Aorta (tissue), 5 donors: ENCODE measurements at places on chromosomes 7 and 10. TPM values are rescaled to one million over a fixed set of nuclear protein-coding genes. Genes with fewer than 3 reads are reported as not detected.

DNA sequence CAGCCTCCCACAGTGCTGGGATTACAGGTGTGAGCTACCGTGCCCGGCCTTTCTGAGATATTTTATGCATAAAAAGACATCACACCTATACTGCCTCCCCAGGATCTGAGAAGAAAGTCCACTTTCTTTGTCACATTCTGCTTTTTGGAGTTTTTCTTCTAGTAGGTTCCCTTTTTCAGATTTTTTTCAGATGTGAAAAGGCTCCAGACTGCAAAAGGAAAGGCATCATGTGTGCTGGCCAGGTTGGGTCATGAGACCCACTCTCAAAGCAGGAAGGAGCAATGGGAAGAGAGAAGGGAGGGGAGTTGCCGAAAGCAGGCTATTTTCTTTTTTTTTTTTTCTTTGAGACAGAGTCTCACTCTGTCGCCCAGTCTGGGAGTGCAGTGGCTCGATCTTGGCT is 10.8 kb downstream of the BLVRA start:
- DNase-seq = no peak

- DNase-seq = no peak
Observed at GRCh38 chr7:141462958-141463357, 88.3 kb upstream of the AGK start.

The PKD1L1 gene
- total RNA-seq = 0.52 TPM

The AMPH gene
- total RNA-seq = 8.8 TPM

DNA sequence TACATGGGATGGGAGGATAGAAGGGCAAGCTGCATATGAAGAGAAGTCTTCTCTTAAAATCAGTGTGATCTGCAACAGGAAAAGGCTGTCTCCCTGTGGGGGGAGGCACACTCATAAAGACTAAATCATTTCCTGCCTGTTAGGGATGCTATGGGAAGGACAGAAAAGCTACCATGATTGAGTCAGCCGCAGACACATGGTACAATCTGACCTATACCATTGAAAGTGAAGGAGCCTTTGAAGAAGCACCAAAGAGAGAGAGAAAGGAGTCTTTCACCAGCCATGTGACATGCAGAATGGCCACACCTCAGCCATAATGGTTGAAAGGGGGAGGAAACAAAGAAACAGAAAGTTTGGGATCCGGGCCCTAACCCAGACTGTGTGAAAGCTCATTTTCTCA is 29.1 kb downstream of the NUDCD3 start:
- no peak for DNase-seq

GRCh38 chr7:2979201-2979631 is 64.5 kb downstream of the CARD11 start:
- no peak for DNase-seq

DNA sequence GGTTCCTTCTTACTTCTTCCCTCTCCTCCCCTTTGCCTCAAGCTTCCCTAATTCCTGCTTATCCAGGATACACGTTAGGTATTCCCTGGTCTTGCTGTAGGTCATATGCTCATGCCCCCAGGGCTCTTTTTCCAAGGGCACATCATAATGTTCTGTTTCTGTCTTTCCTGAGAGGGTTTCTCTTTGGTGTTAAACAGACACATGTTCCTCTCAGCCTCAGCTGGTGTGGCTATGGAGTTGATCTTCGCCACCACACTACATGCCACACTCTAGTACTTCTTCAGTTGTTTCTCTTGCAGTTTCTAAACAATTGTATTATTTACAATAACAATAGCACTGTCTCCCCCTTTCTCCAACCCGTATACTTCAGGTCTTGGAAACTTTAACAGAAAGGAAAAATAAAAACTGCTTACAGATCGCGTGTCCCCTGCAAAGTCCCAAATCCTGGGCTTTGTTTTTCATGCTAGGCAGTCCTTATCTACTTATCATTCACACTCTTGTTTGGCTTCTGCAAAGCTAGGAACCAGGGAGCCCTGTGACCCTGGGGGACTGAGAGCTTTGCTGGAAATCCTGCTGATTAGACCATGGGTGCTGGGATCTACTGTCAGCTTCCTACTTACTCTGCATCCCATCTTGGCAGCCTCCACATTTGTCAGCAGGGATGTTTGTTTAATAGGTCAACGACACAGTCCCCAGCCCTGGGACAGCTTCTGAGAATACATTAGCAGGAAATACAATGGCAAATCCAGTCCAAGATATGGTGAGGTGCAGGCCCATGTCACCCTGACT is 193.9 kb upstream of the BMPER start:
- DNase-seq = no peak

The AMZ1 gene
- 2.0 TPM for total RNA-seq

DNA sequence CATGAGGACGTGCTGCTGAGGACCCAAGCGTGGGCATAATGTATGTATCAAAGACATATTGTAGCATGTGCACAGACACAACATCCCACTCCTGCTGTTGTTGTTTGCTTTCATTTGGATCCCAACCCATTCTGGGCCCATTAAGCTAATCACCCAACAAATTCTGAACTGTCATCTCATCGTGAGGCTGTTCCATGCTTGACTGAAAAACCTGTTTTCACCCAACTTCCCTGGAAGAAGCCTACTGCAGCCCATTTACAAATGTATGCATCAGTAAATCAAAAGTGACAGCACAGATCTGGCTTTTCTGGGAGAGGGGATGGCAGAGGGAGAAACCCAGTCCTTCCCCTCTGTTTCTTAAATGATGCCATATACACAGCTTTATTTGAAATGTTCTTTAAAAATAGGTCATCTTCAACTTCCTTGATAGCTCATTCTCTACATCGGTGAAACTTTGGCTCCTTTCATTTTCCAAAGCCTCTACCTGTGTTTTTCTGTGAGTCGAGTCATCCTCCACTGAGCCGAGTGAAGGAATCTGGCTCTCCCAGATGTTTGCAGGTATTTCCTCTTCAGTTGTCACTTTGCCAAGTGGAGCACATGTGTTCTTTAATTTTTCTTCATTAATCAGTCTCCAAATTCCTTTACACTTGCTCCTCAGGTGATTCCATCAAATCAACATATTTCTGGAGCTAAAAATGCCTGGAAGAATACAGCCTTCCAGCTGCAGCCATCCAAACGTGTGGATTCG is 151.8 kb downstream of the CHN2 start:
- no peak for DNase-seq

The HECW1 gene
- total RNA-seq = 1.0 TPM

- DNase-seq = no peak
Observed at GRCh38 chr10:27134371-27134770, 19.8 kb downstream of the YME1L1 start.

DNA sequence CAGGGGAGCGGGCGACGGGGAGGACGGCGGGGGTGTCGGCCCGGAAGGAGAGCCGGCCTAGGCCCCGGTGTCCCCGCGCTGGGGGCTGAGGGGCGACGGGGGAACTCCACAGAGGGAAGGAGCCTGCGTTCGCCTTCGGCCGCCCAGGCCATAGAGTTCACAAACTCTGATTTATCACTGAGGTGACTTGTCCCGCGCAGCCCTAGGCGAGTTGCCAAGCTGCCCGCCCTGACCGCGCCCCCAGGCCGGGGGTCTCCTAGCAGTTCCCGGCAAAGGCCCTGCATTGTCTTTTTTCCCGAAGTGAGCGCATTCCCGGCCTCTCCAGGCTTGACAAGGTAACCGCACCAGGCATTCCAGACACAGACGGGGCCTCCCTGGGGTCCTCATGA is 2.9 kb upstream of the NKX6-2 start:
- no peak for DNase-seq

DNA sequence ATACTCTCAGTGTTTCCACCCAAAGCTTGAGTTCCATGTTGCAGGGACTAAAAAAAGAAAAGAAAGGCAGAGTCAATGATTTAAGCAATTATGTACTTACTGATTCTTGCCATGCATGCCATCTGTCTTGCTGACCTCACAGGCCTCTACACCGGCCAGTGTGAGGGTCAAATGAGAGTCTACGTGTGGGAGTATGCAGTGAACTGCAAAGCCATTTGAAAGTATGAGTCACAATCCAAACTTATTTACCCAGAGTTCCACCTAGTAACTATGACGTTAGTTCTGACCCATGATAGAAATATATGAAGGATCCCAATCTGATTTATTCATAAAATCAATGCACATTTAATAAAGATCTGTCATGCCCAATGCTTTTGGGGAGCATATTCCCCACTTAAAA is 26.5 kb downstream of the PDE1C start:
- DNase-seq = no peak

DNA sequence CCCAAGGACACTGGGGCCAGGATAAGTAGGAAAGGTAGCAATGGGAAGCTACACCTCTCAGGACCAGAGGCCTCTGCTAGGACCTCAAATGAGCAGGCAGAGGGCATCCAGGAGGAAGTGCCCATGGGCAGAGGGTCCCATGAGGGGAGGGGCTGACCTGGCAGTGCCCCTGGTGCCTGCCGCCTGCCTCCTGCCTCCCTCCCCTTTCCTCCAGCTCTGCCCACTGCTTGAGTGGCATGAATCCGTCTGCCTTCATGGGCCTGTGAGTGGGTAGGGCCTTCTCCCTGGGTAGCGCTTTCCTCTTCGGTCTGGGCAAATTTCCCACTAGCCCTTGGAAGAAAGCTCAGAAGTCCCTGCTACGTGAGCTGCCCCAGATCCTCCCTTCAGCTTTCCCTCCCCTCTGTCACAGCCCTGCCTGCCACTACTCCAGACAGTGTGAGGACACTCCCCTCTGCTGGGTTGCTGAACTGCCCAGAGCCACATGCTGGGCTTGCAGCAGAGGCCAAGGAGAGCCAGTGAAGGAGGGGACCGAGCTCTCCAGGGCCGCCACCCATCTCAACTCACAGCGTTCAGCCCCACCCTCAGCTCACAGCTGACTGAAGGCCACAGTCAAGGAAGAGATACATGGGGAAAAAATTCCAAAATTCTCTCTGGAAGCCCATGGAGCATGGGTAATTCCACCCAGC is 141.4 kb downstream of the ARHGAP22 start:
- peak; percentile 48 for DNase-seq

The GCK gene
- total RNA-seq = 1.9 TPM

GRCh38 chr10:107540981-107541380 is 376.5 kb upstream of the SORCS1 start:
- no peak for DNase-seq

DNA sequence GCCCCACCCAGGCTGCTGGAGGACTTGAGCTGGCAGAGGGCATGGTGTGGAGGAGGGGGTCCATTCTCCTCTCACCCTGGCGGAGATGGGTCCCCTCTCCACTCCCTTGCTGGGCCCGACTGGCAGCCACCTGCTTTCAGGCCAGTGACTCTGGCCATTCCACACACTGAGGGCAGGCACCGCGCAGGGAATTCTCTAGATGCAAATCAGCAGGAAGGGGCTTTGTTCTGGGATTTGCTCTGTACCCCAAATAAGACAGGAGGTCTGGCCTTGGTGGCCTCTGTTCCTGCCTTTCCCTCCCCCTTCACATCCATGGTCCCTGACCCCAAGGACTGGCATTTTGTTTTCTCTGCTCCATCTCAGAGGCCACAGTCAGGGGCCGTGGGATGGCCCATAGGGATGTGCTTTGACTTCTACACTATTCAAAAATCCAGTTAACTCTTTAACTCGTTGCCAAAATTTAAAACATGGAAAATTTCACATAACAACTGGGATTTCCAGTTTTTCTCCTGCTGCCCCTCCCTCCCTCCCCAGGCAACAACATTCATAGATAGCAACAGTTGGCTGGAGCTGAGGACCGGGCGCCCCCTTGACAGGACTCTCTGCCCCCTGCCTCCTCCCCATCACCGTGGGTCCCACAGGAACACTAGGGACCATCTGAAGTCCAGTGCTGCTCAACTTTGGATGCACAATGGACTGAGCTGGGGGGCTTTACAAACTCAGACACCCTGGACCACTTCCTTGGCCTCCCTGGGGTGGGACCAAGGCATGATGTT is 33.9 kb downstream of the PPIF start:
- no peak for DNase-seq

DNA sequence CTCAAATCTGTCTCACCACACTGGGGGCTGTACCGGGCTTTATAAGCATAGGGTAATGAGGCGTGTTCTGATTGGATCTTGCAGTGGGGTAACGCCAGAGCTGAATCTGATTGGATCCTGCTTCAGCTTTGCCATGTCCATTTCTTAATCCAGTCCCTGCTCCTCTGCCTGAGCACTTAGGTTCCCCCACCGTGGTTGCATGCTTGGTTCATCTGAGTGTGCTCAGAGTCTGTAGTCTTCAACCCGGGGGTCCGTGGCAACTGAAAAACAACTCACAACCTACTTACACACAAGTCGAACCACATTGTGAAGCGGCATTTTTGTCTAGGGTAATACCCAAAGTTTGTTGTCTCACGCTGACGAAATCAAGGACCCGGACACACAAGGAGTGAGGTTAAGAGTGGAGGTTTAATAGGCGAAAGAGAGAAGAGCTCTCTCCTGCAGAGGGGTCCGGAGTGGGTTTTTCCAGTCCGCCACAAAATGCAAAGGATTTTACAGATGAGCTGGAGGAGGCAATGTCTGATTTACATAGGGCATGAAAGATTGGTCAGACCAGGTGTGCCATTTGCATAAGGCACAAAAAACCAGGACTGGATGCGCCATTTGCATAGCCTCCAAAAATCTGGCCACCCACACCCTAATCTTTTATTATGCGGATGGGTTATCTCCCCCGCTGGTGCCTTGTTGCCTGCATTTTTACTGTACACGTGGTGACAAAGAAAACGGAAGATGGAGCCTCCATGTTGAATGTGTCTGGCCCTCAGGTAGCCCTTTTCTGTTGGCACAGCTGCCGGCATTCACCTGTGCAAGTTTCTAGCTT is 641.8 kb upstream of the FOXK1 start:
- DNase-seq = no peak

- no peak for DNase-seq
Observed at GRCh38 chr10:6617309-6618076, 37.4 kb upstream of the PRKCQ start.

- DNase-seq = no peak
Observed at GRCh38 chr7:74284781-74285259, 4.4 kb upstream of the CLIP2 start.

DNA sequence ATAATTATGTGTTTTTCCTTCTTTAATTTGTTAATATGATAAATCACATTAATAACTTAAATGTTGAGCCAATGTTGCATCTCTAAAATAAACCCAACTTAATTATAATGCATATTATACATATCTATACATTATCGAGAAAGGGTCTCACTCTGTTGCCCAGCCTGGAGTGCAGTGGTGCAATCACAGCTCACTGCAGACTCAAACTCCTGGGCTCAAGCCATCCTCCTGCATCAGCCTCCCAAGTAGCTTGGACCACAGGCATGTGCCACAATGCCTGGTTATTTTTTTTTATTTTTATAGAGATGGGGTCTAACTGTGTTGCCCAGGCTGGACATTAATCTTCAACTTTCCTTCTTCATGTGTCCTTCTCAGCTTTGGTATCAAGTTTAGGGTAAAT is 98.9 kb downstream of the INHBA start:
- no peak for DNase-seq

The PPP2R2D gene
- total RNA-seq = 27.0 TPM

- DNase-seq = no peak
Observed at GRCh38 chr7:51228386-51228958, 88.1 kb downstream of the COBL start.
